Prostate gland (tissue), 2 donors: ENCODE measurements at places on chromosomes 7 and 10. TPM values are rescaled to one million over a fixed set of nuclear protein-coding genes. Genes with fewer than 3 reads are reported as not detected.

The FAM3C gene
- 34.8 TPM for total RNA-seq

The ZNF488 gene
- 1.9 TPM for total RNA-seq

The LRIT1 gene
- total RNA-seq = 1.1 TPM

The WIPF3 gene
- 85.9 TPM for total RNA-seq

The GBF1 gene
- total RNA-seq = 53.1 TPM

The SLC16A12 gene
- total RNA-seq = 4.4 TPM

The STEAP4 gene
- 39.6 TPM for total RNA-seq

The TET1 gene
- 6.0 TPM for total RNA-seq

The AKR1D1 gene
- not detected for total RNA-seq

The DENND2A gene
- 4.0 TPM for total RNA-seq

The OR6V1 gene
- total RNA-seq = not detected
